NCI-H1436 treated with DMSO at 0.1 percent for 48 hours (cell line): ENCODE measurements at places on chromosomes 7 and 10.

- DNase-seq = no peak
These were observed 45.5 kb upstream of the DDC start for GRCh38 chr7:50610521-50611277.

- DNase-seq = no peak
These were observed 71.6 kb downstream of the FBXL13 start for GRCh38 chr7:103003004-103003403.

GRCh38 chr7:157555313-157555712 is 218.5 kb downstream of the DNAJB6 start:
- DNase-seq = no peak

- DNase-seq = no peak
These were observed 25.1 kb upstream of the PLA2G12B start for GRCh38 chr10:72979709-72980108.

GRCh38 chr7:3134745-3135144 is 91.1 kb upstream of the CARD11 start:
- no peak for DNase-seq

GRCh38 chr10:45151467-45152214 is 150.9 kb downstream of the ZNF22 start:
- DNase-seq = no peak

- no peak for DNase-seq
These were observed 42.3 kb downstream of the BRI3 start for GRCh38 chr7:98323597-98324322.

GRCh38 chr10:30534465-30535144 is 94.9 kb downstream of the LYZL2 start:
- DNase-seq = no peak

GRCh38 chr10:79052291-79053080 is 16.3 kb upstream of the ZMIZ1 start:
- DNase-seq = no peak

- no peak for DNase-seq
These were observed 156.4 kb downstream of the ARID5B start for GRCh38 chr10:62057850-62058249.

GRCh38 chr7:57772126-57772924 is 322.3 kb downstream of the ZNF716 start:
- DNase-seq = no peak

DNA sequence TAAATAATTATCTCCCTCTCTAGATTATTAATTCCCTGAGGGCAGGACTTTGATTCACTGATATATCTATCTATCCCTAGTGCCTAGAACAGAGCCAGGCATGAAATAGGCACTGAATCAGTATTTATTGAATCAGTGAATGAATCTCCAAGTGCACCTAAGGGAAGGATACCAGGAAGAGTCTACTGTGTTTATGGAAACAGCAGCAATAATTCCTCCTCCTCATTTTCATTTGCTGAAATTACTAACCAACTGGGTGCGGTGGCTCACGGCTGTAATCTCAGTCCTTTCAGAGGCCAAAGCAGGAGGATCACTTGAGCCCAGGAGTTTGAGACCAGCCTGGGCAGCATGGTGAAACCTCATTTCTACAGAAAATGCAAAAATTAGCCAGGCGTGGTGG is 161.2 kb downstream of the TCF7L2 start:
- no peak for DNase-seq

- DNase-seq = no peak
These were observed 122.9 kb downstream of the SAMD9 start for GRCh38 chr7:92994901-92995300.

GRCh38 chr10:102997998-102998397 is 79.9 kb downstream of the CNNM2 start:
- DNase-seq = no peak

DNA sequence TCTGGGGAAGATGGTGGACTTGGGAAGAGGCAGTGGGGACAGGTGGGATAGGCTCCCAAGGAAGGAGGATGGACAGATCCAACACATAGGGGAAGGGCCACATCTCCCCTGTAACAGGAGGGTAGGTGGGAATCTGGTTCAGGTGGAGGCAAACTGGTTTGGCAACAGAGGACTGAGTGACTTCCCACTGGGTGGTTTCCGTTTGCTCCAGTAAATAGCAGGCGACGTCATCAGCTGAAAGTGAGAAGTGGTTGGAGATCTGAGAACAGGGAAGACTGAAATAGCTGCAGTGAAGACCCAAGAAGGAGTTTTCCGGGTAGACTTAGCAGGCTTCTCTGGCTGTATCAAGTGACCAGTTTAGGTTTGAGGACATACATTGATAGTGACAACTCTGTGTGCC is 504.4 kb downstream of the GALNT17 start:
- DNase-seq = no peak

GRCh38 chr7:158014976-158015375 is 572.6 kb downstream of the PTPRN2 start:
- DNase-seq = no peak

GRCh38 chr10:2150288-2150687 is 413.0 kb upstream of the ADARB2 start:
- DNase-seq = no peak

- DNase-seq = no peak
These were observed 129.1 kb downstream of the EXOC4 start for GRCh38 chr7:133381965-133382364.

GRCh38 chr10:5840314-5841307 is 27.4 kb upstream of the GDI2 start:
- no peak for DNase-seq

- no peak for DNase-seq
These were observed 80.8 kb downstream of the NKX6-2 start for GRCh38 chr10:132705173-132705572.

DNA sequence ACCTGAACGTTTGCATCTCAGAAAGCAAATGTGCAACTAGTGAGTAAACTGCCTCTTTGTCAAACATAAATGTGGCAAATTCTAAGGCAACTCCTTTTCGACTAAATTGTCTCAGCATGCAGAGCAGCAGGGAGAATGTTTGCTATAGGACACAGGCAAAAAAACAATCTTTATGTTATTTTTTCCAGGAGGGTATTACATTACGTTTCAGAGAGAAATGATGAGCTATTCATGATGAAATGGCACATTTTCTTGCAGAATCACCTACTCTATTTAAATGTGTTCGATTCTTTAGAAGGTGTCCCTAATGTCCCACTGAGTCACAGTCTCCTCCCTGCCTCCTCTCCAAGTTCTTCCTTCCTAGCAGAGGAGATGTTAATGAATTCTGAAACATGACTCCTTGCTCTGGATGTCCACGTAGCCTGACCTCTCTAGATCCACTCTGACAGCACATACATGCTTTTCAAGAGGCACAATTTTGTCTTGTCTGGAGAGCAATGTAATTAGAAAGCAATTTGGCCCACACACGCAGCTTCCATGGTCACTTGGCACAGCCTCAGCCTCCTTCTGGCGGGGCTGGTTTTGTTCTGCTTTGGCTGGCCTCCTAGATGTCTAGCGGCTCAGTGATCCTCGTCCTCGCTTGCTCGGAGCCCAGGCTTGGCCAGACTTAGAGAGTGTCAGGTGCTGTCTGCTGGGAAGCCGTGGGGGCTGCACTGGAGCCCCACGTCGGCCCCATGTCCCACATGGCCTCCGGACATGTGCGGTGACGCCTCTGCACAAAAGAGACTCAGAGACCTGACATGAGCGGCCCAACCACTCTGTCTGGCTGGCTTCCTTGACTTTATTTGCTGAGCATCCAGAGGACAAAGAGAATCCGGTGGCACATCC is 125.7 kb upstream of the ZNF438 start:
- no peak for DNase-seq

DNA sequence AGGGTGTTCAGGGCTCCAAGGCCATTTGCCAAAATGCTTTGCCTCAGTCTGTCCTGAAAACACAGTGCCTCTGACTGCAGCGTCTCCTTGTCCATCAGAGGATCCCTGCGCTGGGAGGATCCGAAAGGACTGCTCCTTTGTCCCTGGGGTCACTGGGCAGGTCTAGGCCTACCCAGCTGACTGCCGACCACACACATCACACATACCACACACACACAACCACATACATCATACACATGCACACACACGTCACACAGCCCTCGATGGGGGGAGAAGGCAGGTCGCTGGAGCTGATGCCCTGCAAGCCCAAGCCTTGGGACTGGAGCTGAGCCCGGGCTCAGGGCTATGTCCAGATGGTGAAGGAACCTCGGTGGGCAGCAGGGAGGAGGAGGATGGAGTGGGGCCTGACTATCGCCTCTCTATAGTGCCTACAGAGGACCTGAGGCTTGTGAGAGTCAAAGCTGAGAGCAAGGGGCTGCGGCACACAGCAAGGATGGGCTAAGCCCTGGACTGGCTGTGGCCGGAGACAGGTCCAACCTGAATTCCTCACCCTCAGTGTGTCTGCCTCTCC is 29.1 kb downstream of the GPRIN2 start:
- no peak for DNase-seq

- no peak for DNase-seq
These were observed 84.2 kb upstream of the CREB5 start for GRCh38 chr7:28328146-28328545.

- DNase-seq = no peak
These were observed 11.7 kb downstream of the PLAC9 start for GRCh38 chr10:80144067-80144695.

- DNase-seq = no peak
These were observed 1.4 kb upstream of the PSAP start for GRCh38 chr10:71852355-71852937.

DNA sequence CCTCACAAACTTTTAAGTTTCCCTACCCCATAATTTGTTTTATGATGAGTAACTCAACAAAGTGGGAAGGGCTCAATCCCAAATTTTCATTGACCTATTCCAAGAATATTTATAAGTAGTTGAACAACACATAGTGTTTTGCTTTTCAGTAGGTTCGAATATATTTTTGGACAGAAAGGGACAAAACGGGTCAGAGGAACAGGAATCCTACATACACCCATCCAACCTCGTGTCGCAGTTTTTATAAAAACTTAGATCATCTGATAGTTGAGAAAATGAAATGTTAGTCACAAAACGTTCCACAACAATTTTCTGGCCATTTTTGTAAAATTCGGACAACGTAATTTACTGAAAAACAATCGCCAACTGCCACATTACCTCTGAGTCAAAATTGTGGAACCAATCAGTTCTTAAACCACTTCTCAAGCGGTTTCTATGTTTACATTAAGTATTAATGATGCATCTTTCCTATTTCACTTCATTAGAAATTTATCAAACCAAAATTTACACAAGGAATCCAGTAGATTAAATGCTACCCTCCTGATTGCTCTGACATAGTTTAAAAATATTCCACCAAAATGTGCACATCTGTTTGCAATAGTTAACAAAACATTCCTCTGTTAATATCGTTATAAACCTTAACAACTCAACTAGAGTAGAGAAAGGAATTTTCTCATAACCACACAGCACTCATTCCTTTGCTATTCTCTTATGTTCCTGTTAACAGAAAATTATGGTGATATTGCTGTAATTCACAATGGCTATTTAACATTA is 6.3 kb downstream of the WNT16 start:
- no peak for DNase-seq

GRCh38 chr10:78766603-78767002 is 302.2 kb upstream of the ZMIZ1 start:
- no peak for DNase-seq

DNA sequence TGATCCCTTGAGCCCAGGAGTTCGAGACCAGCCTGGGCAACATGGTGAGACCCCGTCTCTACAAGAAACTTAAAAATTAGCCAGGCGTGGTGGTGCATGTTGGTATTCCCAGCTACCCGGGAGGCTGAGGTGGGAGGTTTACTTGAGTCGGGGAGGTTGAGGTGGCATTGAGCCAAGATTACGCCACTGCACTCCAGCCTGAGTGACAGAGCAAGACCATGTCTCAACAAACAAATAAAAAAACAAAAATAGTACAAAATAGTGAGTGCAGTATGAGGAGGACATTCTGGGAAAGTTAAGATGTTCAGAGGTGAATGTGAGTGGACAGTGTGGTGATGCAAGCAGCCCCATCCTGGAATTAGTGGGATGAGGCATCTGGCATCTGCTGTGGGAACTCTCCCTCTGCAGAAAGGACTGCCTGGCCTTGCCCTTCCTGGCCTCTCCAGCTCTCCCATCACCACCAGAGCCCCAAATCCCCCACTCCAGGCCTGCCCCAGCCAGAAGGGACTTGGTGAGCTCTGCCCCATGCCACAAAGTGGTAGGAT is 96.6 kb upstream of the PARD3 start:
- no peak for DNase-seq

- no peak for DNase-seq
These were observed 127.8 kb downstream of the MGMT start for GRCh38 chr10:129594811-129595210.

DNA sequence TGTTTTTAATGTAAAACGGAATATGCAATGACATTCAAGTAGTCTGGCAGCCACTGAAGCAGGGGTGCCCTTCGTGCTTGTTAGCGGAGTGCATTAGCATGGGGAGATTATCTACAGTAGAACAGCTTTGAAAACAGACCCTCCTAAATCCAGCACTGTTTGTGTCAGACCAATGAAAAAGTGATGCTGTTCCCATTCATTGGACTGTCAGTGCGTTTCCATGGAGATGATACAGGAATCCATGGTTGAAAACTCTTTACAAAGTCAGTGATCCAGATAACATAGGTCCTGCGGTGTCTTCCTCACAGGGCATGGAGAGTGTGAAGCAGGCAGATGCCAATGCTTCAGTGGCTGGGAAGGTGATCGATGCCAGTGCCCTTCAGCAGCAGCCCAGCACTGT is 73.6 kb downstream of the ITGB8 start:
- no peak for DNase-seq

GRCh38 chr10:111297351-111297848 is 220.6 kb downstream of the ADRA2A start:
- DNase-seq = no peak

- DNase-seq = no peak
These were observed 27.5 kb downstream of the CTNNA3 start for GRCh38 chr10:67668448-67668847.

DNA sequence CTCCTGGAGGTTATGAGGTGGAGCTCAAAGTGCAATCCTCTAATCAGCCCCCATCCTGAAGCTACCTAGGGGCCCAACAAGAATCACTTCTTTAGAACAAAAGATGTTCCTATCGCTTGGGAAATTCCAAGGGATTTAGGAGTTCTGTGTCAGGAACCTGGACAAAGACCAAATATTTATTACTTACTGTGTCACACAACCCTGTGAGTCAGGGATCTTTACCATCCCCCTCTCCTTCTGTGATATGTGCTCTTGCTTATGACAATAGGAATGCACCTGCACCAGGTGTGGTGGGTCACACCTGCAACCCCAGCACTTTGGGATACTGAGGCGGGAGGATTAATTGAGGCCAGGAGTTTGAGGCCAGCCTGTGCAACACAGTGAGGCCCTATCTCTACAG is 485.8 kb downstream of the PLXDC2 start:
- no peak for DNase-seq

GRCh38 chr7:19001854-19002253 is 115.6 kb downstream of the TWIST1 start:
- no peak for DNase-seq

- no peak for DNase-seq
These were observed 39.6 kb downstream of the STAM start for GRCh38 chr10:17683541-17683940.

DNA sequence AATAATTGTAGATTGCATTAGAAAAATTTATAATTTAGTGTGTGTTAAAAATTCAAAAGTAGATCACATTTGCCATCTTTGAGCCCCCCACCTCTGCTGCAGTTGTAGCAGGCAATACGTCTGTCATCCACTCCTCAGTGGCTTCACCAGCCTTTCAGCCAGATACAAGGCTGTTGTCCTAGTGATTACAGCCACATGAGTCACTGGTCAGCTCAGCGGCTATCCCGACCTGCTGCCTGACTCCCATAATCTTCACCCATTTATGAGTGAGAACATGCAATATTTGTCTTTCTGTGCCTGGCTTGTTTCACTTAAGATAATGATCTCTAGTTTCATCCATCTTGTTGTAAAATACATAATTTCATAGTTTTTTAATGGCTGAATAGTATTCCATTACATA is 9.2 kb downstream of the OR2A5 start:
- no peak for DNase-seq
